ENCODE measurements at places on chromosomes 13 and 19.

DNA sequence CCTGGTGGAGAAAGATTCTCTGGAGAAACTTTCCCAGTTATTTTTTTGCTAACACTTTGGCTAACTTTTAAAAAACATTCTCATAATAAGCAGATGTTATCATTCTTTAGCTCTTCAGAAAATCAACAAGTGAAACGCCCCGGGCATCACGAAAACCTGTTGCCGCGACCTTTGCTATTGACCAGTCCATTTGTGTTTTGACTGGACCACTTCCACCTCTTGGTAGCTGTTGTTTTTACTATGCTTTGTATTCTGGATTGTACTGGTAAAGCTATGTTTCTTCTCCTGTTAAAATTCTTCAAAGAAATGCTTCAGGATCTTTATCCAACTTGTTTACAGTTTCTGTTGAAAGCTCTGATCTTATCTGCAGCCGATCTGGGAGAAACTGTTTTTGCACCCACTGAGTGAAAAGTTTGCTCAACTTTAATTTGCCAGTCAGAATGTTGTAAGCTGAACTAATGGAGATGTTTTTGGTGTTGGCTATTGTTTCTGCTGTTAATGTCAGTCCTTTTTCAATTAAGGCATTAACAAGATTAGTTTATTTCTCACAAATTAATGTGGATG lies 23.3 kb downstream of the UFM1 start:
- DNase-seq = no peak

GRCh38 chr13:24719139-24719538 lies 38.9 kb downstream of the ATP12A start:
- DNase-seq = no peak

DNA sequence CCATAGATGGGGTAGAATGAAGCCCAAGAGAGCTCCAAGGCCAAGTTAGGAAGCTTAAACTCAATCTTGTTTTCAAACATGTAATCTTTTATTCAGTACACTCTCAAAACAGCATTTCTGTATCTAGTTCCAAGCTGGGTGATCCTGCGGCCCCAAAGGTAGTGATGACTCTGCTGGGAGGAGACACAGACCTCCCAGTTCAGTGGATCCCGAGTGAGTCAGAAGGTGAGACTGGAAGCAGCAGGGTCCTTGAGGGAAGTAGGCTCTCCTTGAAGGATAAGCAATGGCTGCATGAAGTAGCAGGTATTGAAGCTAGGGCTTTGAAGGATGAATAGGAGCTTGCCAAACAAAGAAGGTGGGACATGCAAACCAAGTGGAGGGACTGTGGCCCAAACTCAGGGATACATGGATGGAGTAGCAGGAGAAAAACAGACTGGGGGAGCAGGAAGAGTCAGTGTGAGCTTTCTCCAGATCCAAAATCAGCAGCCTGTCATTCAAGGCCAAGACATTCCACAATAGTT lies 9.6 kb downstream of the TINCR start:
- DNase-seq = no peak

GRCh38 chr13:74886502-74886901 lies 595.5 kb downstream of the TBC1D4 start:
- DNase-seq = no peak

GRCh38 chr13:52947921-52948373 lies 80.7 kb upstream of the OLFM4 start:
- peak; percentile 49 for DNase-seq

DNA sequence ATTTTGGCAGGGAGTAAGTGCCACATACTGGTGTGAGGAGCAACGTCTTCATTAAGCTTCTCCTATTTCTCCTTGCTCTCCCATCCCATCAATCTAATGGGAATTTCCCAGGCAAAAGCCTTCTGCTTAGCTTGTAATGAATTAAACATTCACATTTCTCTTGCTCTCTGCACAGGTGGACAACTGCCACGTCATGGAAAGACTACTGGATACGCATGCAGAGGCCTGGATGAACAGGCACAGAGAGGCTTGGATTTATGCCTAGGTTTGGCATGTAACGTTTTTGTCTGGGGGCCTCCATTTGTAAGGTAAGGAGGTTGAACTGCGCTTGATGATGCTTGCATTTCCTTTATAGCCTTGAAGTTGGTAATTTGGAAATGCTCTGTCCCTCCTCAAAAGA lies 374.8 kb downstream of the KLF12 start:
- no peak for DNase-seq

GRCh38 chr19:18939922-18940768 lies 872 bp downstream of the HOMER3 start:
- no peak for DNase-seq

DNA sequence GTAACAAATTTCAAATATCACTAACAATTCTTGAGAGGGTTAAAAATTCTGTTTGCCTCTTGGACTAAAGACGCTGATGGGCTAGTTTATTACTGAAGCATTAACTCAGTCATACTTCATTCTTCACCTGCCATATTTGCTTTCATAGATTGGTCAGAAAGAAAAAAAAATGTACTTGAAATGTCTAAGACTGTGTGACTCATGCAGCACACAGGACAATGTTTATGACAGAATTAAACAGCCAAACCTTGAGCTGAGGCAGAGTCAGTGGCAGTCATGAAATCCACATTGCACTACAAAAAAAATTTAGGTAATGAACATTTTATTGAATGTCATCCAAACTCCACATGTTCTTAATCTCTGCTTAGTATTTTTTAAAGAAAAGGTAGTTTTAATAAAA lies 135.6 kb downstream of the PRR20E start:
- DNase-seq = no peak

DNA sequence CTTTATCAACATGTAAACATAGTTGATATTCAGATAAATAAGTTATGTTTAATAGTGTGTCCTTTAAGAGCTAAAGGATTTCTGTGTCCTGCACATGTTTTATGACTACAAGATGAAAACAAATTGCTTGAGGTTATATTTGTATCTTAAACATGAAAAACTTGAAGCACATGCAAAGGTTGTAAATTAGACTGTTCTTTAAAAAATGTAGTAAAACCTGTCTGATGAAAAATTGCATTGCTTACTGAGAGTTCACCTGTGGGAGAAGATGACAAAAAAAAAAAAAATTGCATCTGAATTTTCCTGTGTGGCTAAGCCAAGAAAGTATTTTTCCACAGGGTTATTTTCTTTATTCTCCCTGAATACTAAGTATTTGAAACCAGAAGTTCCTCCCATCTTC lies 25.7 kb upstream of the LMO7 start:
- DNase-seq = no peak

DNA sequence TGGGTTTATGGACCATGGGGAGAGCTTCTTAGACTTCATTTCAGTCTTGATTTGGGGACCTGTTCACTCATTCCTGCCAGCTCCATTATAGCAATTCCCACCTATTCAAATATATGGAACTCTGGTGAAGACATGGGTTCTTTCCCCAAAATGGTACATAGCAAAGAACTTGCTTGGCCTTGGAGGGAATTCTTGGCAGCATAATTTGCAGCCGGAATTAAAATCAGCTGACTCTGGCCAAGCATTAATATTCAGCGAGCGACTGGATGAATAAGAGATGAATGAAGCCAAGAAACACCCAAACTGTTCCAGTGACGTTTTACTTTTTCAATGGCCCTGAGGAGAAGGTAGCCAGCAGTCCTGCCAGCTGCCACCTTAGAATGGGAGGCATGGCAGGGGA lies 88.4 kb upstream of the SOX1 start:
- no peak for DNase-seq

DNA sequence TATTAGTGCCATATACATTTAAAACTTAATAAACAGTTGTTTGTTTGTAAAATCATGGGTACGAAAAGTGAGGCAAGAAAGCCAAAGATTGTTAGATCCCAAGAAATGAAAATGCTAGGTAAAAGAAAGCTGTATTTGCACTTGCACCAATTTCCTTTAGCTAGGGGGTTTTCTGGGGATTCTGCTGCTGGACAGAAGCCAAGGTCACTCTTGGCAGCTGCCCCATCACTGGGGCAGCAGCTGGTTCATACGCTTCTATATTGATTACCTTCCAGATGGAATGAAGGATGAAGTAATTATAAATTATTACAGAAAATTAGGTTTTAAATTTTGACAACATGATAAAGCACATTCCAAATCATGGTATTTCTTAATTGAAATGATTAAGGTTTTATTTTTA lies 127.4 kb downstream of the SLITRK5 start:
- no peak for DNase-seq

DNA sequence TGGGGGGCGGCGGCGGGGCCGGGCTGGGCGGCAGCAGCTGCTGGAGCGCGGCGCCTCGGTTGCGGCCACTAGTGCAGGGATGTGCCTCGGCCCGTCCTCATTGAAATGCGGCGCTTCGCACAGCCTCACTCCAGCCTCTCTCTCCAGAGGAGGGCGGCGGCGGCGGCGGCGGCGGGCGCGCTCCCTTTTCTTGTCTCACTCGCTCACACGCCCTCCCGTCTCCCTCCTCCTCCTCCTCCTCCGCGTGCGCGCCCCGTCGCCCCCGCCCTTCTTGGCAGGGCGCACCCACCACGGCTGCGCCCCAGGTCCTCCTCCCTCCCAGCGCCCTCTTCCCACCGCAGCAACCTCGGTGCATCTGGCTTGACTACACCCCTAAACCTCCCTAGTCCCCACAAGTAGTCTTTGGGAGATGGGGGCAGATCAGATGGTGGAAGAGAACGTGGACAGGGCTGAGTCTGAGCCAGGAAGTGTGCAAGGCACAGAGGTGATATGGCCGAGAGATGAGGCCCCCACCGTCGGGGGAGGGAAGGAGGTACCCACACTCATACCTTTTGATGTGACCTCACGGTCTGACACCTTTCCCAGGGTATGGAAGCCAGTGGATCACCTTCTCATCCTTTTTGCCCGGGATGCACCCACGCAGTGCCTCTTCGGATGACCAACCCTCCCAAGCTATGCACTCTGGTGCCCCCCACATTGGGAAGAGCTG lies at the start of gene DCLK1:
Gene DCLK1 (minus strand): TSS at position 161 of the 709 bp plus-strand sequence.
- no peak for DNase-seq

GRCh38 chr13:113564331-113565023 lies 20.1 kb upstream of the TFDP1 start:
- DNase-seq = no peak

DNA sequence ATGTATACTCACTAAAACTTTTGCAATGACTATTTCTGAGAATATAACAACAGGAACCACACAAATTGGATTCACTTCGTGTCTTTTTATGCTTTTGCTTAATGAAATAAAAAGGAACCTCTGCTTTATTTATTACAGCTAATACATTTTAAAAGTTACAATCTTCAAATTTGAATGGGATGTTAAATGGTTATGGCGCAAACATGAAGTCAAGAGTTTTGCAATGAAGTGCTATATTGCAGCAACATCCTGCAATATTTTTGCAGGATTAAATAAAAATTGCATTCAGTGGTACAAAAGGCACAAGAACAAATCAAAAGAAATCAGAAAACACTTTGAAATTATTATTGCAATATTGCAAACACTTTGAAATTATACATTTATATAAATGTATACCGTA lies 1519.0 kb upstream of the MIR17HG start:
- DNase-seq = no peak

DNA sequence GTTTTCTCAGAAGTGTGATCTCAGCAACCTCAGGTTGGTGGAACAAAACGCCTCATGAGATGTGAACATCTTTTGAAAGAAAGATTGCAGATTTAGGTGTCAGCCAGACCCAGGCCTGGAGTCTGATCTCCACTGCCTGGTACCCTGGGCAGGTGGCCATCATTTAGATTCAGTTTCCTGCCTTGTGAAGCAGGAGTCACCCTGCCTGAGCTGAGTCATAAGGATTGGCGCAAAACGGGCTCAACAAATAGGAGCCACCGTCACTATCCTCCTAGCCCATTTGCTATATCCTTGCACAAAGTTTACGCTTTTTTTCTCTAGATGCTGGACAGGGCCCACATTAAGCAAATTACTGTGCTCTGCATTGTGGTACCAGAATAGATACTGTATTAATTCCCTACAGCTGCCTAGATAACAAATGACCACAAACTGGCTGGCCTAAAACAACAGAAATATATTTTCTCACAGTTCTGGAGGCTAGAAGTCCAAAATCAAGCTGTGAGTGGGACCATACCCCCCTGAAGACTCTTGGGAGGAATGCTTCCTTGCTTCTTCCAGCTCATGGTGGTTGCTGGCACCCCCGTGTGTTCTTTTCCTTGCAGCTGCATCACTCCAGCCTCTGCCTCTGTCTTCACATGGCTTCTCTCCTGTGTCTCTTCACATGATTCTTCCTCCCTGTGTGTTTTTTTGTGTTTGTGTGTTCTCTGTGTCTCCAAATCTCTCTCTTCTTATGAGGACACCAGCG lies 38.2 kb downstream of the TNFSF11 start:
- DNase-seq = no peak

DNA sequence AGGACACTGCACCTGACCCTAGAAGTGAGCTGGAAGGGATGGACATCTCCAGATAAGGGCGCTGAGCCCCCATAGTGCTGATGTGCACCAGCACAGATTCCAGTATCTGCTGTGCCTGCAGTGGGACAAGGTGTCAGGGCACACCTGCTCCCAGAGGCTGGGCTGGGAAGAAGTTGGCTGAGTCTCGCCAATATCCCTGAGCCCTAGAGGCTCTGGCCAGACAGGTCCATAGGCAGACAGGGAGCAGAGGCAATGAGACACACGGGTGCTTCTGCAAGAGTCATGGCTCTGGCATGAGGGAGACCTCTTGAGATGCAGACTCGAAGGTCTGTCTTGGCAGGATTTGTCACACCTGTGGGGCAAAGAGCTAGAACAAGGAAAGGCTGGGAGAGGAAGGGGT lies 1321.5 kb downstream of the UQCRFS1 start:
- DNase-seq = no peak

- no peak for DNase-seq
Measured at GRCh38 chr13:97140611-97141010, 81.5 kb upstream of the MBNL2 start.

DNA sequence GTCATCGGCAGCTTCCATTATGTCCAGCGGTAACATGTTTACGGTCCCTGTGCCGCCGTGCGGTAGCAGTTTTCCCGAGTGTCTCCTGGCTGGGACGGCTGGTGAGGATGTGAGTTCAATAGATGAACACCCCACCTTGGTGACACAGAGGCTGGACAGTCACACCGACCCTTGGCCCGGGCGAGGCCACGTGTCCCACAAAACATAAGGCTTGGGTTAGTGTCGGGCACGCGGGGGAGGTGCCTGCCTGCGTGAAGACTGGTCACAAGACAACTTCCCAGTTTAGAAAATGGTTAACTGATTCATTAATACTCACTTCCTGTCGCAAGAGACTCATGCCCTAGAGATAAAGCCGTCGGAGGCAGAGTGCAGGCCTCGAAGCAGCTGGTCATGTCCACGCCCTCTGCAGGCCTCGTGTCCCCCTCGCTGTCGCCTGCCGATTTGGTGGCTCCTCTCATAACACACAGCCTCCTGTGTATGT lies 17.2 kb downstream of the RASA3 start:
- no peak for DNase-seq

DNA sequence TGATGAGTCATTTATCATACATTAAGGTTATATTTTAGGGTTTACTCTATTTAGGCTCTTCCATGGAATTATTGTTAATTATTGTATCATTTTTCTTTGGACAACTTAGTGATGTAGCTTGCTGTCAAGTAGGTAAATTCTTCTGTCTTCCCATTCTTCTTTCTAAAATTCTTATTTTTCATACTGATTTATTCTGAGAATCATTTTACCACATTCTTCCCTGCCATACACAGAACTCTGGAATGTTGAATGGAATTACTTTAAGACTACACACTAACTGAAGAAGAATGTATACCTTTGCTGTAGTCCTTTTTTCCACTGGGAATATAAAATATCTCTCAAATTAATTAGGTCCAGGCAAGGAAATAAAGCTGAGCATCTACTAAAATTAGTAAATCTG lies 24.5 kb upstream of the SLC7A1 start:
- DNase-seq = no peak

GRCh38 chr19:52703917-52704316 lies 30.9 kb downstream of the ZNF611 start:
- no peak for DNase-seq

Data from NCI-H1694 (cell line).